ENCODE measurements at places on chromosomes 7 and 10.

- no peak for DNase-seq
Observed at GRCh38 chr10:94299417-94299816, 63.3 kb downstream of the NOC3L start.

DNA sequence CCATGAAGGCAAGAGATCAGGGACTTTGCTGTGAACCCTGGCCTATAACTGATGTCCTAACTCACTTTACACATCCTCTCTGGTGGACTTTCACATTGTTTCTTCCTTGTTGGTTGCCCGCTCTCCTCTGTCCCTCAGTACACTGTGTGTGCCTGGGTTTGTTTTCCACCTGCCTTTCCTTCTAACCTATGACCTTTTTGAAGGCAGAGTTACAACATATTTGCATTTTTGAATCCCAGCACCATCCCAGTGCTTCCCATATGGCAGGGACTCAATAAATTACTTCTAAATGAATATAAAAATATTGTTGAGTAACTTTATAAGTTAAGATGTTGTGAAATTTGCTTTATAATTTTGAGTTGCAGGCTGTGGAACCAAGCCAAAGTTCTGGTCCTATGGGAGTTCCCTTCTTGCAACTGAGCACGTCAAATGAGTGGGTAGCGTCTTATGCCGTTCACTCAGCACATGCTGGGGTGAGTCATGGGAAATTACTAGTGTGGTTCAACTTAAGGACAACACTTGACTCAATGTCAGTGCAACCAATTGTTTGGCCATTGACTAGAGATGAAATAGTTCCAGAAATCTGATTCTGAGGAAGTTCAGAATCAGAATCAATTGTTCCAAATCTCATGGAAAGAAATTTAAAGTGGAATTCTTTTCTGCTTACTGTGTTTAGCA lies 250.9 kb downstream of the TWIST1 start:
- DNase-seq = no peak

DNA sequence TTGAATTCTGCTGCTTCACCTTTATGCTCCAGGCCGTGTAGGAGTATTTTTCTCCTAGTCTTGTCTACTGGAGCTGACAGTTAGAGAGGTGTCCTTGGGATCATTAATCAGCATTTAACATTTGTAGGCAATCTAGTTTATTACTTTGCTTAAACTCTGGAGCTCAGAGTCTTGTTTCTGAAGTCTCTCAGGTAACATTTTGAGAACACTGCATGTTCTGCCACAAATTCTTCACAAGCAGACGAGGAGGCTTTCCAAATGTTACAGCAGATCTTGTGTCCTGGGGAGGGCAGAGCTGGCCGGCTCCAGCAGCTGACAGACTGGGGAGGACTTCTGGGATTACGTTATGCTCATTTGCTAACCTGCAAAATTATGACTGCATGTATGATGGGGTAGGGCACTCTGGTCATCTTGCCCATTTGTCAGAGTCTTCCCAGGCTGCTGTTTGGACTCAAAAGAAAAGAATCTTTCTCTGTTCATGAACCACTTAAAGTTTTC lies 50.5 kb downstream of the GALNT17 start:
- DNase-seq = no peak

DNA sequence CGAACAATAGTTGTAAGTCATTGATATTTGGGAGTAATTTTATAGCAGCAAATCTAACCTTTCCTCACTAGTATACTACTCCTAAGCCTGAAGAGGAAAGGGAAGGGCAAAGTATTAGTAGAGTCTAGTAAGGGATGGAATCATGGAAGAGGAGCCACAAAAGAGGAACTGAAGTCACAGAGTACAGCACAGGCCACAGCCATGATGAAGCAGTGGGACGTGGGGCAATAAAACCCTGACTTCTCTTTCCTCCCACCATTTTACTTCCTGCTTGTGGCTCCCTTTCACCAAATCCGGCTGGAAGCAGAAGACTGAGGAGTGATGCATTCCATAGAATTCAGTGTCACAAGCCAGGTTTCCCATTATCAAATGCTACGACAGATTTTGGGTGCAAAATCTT lies 58.7 kb downstream of the CABCOCO1 start:
- no peak for DNase-seq

GRCh38 chr7:100019908-100020307 lies 4.5 kb downstream of the ZKSCAN1 start:
- DNase-seq = no peak

- DNase-seq = no peak
Observed at GRCh38 chr7:93430917-93431588, 143.5 kb downstream of the CALCR start.
